ENCODE measurements at places on chromosomes 13 and 19. TPM values are rescaled to one million over a fixed set of nuclear protein-coding genes. Genes with fewer than 3 reads are reported as not detected.
A peak's percentile ranks its signal among the peaks of the same experiment; 100 is the strongest.

- H3K27ac ChIP-seq, result no peak overlapping the region
- H3K4me1 ChIP-seq, result no peaks in the 10 kb centered on the region
- H3K27me3 ChIP-seq, result no peaks in the 10 kb centered on the region
- DNase-seq, result no peak
These were observed 286.3 kb downstream of the POU4F1 start for GRCh38 chr13:78317030-78317429.

- peaks cover 5% of the 10 kb centered on the region for H3K36me3 ChIP-seq
- no peak overlapping the region for H3K27ac ChIP-seq
- H3K4me3 ChIP-seq, result no peak overlapping the region
- H3K27me3 ChIP-seq, result no peaks in the 10 kb centered on the region
- no peaks in the 10 kb centered on the region for H3K4me1 ChIP-seq
- DNase-seq, result no peak
These were observed 4.8 kb downstream of the KMT5C start for GRCh38 chr19:55344444-55344843.

- DNase-seq, result peak; percentile 99
- H3K36me3 ChIP-seq, result no peaks in the 10 kb centered on the region
- H3K27ac ChIP-seq, result peak overlapping the region; percentile 94
- H3K27me3 ChIP-seq, result no peaks in the 10 kb centered on the region
These were observed 606 bp downstream of the ERCC1 start for GRCh38 chr19:45423033-45423588.

DNA sequence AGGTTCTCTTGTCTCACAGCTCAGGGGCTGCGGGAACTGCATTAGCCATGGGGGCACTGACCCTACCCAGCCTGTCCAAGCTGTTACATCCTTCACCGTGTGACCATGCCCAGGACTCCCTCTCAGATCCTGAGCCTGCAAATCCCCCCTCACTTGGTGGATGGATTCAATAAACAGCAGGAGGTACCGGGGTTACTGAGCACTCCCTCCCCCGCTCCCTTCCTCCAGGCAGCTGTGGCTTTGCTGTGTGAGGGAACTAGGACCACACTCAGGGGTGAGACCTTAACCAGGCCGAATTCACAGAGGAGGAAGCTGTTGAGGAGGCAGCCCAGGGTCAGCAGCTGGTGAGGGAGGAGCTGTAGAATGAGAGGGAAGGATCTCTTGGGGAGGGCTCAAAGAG, 27.0 kb upstream of the CEACAM1 start:
- H3K27me3 ChIP-seq, result no peaks in the 10 kb centered on the region
- H3K36me3 ChIP-seq, result no peaks in the 10 kb centered on the region
- no peaks in the 10 kb centered on the region for H3K4me1 ChIP-seq
- DNase-seq, result no peak
- H3K27ac ChIP-seq, result no peak overlapping the region
- H3K4me3 ChIP-seq, result no peak overlapping the region

DNA sequence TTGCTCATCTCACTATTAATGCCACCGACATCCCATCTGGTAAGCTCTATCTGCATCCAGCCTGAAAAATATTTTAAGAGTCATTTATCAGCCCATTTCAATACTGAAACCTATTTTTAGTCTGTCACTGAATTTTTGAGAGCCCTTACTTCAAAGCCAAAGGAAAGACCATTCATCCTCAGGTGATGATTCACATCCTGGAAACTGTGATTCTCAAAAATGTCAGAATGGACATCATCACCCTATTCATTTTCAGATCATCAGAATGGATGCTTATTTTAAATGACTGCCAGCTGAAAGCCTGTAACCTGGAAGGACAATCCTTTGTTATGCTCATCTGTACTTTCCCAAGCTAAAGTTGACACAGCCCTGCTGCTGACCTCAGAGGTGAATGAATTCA, 27.0 kb downstream of the TNFSF11 start:
- H3K27me3 ChIP-seq, result no peaks in the 10 kb centered on the region
- no peaks in the 10 kb centered on the region for H3K4me1 ChIP-seq
- no peak overlapping the region for H3K4me3 ChIP-seq
- H3K36me3 ChIP-seq, result no peaks in the 10 kb centered on the region

- no peak overlapping the region for H3K4me3 ChIP-seq
- no peak overlapping the region for H3K27ac ChIP-seq
- H3K4me1 ChIP-seq, result no peaks in the 10 kb centered on the region
These were observed 66.7 kb downstream of the CEBPG start for GRCh38 chr19:33440241-33440640.

DNA sequence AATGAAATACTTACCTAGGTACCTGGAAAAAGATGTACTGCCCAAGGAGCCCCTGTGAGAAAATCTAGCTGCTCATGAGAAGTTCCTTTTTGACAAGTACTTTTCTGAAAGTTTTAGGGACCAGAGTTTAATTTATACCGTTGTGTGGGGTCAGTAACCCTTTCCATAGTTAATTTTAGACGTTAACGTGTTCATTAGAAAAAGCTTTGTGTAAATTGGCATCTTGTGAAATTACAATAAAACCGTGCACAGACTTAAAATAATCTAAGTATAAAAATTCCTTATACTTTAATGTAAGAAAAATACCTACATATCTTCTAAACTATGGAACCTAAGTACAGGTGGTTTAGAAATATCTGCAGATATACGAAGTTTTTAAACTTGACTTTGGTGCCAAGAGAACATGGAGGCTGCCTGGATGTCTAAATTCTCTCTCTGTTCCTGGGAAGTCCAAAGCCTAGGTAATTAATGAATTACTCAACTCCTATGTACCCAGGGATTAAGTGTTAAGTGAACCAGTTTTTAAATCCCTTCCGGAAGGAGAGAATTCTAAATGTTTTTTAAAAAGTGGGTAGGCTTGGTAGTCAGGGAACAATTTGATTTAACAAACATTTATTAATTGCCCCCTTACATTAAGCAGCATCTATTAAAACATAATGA, 50.2 kb upstream of the PDX1 start:
- H3K27ac ChIP-seq, result no peak overlapping the region
- no peak for DNase-seq
- no peaks in the 10 kb centered on the region for H3K4me1 ChIP-seq
- no peaks in the 10 kb centered on the region for H3K27me3 ChIP-seq
- no peaks in the 10 kb centered on the region for H3K36me3 ChIP-seq

GRCh38 chr13:106367361-106367971, 168.0 kb downstream of the EFNB2 start:
- H3K36me3 ChIP-seq, result no peaks in the 10 kb centered on the region
- DNase-seq, result no peak
- no peaks in the 10 kb centered on the region for H3K27me3 ChIP-seq
- no peak overlapping the region for H3K4me3 ChIP-seq
- no peaks in the 10 kb centered on the region for H3K4me1 ChIP-seq
- no peak overlapping the region for H3K27ac ChIP-seq

DNA sequence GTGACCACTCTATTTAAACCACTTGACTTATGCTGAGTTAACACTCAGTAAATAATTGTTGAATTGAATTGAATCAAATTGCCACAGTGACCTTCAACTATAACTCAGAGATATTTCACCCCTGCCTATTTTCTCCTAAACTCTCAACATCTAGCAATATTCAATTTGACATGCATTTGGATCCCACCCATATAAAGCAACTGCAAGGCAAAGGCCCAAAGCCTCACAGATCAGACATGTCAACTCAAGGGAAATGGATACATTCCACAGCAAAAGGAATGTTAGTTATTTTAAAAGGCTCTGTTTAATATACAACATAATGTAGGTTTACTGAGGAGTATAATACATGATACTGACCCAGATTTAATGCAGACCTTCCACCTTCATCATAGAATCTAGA, 107.4 kb downstream of the KCTD12 start:
- no peak for DNase-seq
- H3K27me3 ChIP-seq, result no peaks in the 10 kb centered on the region
- no peak overlapping the region for H3K4me3 ChIP-seq
- no peaks in the 10 kb centered on the region for H3K36me3 ChIP-seq
- H3K27ac ChIP-seq, result no peak overlapping the region

DNA sequence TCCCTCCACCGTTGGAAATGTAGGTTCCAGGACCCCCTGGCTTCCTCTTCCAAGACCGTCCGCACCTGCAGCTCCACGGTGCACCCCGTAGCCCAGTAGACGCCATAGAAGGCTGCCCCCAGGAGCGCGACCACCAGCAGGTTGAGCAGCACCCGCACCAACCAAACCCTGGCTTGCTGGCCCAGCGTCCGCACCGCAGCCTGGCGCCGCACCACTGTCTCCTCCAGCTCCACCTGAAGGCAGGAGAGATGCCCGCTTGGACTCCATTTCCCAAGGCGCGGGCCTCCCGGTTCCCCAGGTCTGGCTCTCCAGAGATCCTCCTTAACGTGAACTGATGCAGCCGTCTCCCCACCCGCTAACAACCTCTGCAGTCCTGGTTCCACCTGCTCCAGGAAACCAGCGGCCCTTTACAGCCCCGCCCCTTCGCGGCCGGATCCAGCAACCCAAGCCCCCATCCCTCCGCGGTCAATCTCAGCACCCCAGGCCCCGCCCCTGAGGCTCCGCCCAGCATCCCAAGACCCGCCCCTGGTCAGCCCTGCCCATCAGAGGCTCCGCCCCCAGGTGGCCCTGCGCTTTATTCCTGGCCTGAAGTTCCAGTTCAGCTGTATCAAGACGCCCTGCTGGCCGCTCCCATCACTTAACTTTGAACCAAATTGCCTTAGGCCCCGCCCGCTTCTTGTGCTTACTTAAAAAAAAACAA, 5.0 kb upstream of the LENG1 start:
- H3K36me3 ChIP-seq, result no peaks in the 10 kb centered on the region
- H3K4me1 ChIP-seq, result peaks cover 23% of the 10 kb centered on the region
- no peak overlapping the region for H3K4me3 ChIP-seq
- no peaks in the 10 kb centered on the region for H3K27me3 ChIP-seq
- H3K27ac ChIP-seq, result no peak overlapping the region

DNA sequence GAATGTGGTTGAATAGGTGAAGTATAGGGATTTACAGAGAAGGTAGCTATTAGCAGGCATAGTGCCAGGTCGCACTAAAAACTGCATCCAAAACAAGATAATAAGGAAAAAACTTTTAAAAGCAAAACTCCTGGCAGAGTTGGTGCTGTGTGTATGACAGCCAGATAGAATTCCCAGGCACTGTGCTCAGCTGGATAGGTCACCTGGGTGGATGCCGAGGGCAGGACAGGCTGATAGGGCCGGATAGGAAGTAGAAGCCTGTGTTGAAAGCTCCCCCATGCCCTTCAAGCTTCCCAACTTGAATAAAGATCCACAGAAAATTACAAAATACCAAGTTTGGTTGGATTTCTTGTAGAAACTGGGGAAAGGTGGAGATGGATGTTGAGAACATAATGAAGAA, 48.9 kb upstream of the TDRD3 start:
- H3K4me1 ChIP-seq, result no peaks in the 10 kb centered on the region
- no peak for DNase-seq
- H3K36me3 ChIP-seq, result no peaks in the 10 kb centered on the region
- no peaks in the 10 kb centered on the region for H3K27me3 ChIP-seq
- H3K27ac ChIP-seq, result no peak overlapping the region

GRCh38 chr19:3784607-3785450, 1.4 kb downstream of the MATK start:
- DNase-seq, result no peak
- H3K27me3 ChIP-seq, result peaks cover 7% of the 10 kb centered on the region
- no peaks in the 10 kb centered on the region for H3K4me1 ChIP-seq
- no peaks in the 10 kb centered on the region for H3K36me3 ChIP-seq
- H3K4me3 ChIP-seq, result no peak overlapping the region

DNA sequence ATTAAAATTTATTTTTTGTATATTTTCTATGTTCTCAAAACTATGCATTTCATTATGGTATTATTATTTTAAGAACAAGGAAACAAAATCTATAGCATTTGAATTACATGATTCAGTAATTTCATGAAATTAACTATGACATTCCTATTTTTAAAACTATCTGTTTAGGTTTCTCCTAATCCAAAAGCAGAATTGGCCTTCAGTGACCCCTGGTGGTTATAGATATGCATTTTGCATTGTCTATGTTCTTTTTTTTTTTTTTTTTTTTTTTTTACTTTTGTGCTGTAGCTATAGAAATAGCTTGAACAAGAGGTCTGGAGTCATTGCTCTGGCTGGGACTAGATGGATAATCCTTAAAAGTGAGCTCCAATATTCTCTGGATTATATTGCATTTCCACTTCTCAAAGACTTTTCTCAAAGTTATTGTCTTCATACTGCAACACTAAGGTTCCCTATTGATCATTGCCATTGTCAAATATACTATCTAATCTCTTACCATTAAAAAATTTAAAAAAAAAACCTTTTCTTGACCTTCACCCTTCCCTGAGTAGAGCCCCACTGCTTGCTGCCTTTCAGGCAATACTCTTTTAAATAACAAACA, 15.9 kb upstream of the DNAJC3 start:
- H3K4me3 ChIP-seq, result no peak overlapping the region
- no peaks in the 10 kb centered on the region for H3K4me1 ChIP-seq
- no peaks in the 10 kb centered on the region for H3K36me3 ChIP-seq
- DNase-seq, result no peak
- H3K27me3 ChIP-seq, result no peaks in the 10 kb centered on the region

- H3K4me3 ChIP-seq, result no peak overlapping the region
- DNase-seq, result no peak
- H3K36me3 ChIP-seq, result no peaks in the 10 kb centered on the region
- H3K4me1 ChIP-seq, result no peaks in the 10 kb centered on the region
These were observed 52.7 kb upstream of the ZDHHC20 start for GRCh38 chr13:21511849-21512248.

DNA sequence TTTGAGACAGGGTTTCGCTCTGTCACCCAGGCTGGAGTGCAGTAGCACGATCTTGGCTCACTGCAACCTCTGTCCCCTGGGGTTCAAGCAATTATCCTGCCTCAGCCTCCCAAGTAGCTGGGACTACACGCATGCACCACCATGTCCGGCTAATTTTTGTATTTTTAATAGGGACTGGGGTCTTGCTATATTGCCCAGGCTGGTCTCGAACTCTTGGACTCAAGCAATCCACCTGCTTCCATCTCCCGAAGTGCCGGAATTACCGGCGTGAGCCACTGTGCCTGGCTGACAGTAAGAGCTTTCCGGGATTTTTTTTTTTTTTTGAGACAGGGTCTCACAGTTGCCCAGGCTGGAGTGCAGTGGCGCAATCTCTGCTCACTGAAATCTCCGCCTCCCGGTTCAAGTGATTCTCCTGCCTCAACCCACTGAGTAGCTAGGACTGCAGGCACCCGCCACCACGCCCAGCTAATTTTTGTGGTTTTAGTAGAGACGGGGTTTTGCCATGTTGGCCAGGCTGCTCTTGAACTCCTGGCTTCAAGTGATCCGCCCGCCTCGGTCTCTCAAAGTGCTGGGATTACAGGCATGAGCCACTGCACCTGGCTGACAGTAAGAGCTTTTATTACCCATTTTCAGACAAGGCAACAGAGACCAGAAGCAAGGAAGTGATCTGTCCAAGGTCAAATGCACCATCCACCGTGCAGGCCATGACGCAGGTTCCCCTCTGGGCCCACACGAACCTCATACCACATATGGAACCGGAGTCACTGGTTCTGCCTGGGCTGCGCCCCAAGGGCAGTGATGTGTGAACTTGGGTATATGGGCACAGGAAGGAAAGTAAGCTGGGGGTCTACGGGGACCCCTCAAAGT, 21.0 kb downstream of the RFX1 start:
- H3K4me3 ChIP-seq, result no peak overlapping the region
- no peaks in the 10 kb centered on the region for H3K36me3 ChIP-seq
- DNase-seq, result no peak
- no peaks in the 10 kb centered on the region for H3K4me1 ChIP-seq
- no peak overlapping the region for H3K27ac ChIP-seq

DAPK3 gene
- 74.3 TPM for total RNA-seq

CCDC8 gene
- 1.1 TPM for total RNA-seq

STARD13 gene
- total RNA-seq, result 30.2 TPM

INAFM1 gene
- total RNA-seq, result 19.6 TPM
